ENCODE measurements at places on chromosomes 4 and X.

- DNase-seq = no peak
These were observed 3.3 kb downstream of the HTT start for GRCh38 chr4:3077796-3078195.

DNA sequence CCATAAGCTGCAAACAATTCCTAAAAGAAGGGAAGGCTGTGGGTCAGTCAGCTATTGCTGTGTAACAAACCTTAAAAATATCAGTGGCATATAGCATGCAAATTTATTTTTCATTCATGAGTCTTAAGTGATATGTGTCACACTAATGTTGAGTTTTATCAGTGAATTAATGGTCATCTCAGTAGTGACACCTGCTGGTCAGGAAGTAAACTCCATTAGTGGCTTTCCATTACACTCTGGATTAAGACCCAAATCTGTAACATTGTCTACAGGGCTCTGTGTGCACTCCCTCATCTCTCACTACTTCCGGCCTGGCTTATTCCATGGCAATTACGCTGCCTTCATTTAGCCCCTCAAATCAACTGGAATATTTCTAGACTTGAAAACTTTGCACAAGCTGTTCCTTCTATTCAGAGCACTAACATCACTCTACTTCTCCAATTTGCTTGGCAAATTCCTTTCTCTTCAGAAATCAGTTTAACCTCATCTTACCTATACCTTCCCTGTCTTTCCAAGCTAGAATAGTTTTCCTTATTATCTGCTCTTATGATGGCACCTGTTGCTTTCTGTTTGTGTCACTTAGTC lies 217.3 kb upstream of the TAPT1 start:
- no peak for DNase-seq

DNA sequence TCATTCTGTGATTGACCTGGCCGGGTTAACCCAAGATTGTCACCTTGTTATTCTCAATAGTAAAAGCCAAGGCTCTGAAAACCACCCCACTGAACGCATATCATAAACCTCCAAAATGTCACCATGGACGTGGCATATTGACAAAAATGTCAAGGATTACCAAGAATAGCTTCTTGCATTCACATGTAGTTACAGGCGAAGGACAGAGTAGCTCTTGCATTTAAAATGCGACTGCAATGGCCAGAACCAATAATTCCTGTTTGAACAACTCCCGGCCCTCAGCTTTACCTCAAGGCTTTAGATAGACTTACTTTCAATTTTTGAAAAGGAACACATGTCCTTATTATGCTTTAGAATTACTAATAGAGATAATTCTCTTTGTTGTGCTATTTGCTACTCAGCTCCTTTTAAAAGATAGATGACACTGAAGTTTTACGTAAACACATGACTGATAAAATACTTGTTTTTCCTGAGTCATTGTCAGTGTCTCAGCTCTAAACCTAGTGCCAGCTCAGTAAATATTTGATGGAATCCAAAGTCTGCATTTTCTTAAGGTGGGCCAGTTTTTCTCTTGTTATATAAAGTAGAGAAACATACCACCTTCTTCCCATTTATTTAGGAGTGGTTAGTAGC lies 66.3 kb downstream of the CLDN34 start:
- DNase-seq = no peak

DNA sequence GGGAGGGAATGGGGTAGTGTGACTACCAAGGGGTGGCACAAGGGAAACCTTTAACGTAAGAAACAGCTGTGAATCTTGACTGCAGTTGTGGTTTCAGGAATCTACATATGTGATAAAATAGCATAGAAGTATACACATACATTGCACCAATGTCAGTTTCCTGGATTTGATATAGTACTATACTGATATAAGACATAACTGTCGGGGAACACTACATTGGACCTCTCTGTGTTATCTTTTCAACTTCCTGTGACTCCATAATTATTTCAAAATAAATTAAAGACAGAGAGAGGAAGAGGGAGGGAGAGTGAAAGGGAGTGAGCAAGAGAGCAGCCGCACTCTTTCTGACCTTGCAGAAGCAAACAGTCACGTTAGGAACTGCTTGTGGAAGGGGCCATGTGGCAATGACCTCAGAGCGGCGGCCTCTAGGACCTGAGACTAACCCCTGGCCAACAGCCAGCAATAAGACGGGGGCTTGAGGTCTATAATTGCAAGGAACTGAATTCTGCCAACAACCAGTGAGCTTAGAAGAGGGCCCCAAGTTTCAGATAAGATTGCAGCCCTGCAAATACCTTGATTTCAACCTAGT lies 47.4 kb downstream of the NALF2 start:
- DNase-seq = no peak

DNA sequence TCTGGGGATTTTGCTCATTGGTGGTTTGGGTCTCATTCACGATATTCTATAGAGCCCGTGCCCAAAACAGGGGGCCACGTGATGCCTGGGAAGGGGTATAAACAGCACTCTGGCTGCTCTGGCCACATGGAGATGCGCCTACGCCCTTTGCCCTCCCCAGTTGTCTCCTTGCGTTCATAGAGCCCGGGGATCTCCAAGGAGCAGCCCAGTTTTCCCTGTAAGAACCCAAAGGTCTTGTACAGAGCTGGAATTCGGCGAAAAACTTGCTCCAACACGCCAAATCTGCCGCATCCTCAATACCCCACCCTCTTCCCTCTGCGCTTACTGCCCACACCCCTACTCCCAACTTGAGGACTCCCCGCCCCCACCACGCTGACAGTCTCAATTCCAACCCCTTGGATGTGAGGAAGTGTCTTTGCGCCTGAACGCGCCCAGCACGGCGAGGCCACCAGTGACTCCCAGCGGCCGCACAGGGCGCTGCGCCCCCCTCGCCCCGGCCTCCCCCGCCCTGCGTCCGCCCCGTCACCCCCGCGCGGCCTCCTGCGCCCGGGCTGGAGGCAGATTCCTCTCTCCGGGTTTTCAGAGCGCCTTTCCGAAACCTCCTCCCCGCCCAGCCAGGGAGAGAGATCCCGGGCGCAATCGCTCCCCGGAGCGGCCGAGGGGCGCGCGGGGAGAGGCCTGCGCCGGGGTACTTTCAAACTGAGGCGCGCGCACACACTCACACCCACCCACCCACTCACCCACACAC lies at the start of gene NHS:
TSS of gene NHS (plus strand) at position 582 of the 748 bp plus-strand sequence. CDS start 558 bp downstream, outside the sequence.
- DNase-seq = peak; percentile 87

GRCh38 chrX:85111347-85111746 lies 107.7 kb downstream of the APOOL start:
- DNase-seq = no peak

- peak; percentile 41 for DNase-seq
These were observed 21.9 kb upstream of the FAM47C start for GRCh38 chrX:36986231-36986630.

GRCh38 chr4:157363360-157363759 lies 142.8 kb downstream of the GRIA2 start:
- DNase-seq = no peak

DNA sequence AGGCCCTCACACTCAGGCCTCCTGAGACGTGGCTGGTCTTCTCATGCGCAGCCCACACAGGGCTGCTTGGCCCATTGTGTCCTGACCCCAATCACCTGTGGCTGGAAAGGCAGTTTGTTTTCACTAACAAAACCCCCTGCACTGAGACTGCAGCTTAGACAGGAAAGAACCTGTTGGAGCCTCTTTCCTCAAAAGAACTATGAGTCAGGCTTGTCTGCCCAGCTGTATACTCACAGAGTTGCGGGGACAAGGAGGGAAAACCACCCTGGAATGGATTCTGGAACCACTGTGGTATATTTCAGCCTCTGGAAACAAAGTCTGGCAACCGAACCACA lies 5.2 kb upstream of the TMEM156 start:
- DNase-seq = no peak

DNA sequence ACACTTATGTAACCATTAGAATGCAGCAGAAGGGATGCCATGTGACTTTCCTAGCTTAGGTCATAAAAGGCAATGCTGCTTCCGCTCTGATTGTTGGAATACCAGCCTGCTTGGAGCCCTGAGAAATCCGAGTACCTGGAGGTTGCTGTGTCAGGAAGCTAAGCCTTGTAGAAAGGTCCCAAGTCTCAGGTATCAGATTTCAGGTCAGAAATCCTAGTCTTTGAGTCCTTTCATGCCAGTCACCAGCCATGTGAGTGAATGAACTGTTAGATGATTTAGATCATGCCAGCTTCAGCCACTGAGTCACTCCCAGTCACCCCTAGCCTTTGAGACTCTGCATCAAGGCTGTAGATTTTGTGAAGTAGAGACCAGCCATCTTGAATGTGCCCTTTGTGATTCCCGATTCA lies 23.5 kb downstream of the RAP1GDS1 start:
- peak; percentile 80 for DNase-seq

DNA sequence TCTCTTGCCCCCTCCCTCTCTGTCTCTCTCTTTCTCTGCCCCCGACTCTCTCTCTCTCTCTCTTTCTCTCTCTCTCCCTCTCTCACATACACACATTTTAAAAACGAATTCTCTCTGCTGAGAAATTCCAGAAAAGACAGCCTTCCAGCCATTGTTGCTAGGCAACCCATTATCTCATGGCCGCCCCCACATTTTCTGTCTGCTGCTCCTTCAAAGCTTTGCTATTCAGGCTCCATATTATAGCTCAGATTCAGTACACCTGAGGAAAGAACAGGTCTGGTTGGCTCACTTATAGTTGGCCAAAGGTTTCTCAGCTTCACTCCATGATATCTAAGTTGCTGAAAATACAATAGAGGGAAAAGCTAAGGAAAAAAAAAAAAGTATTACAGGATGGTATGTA lies 174.4 kb upstream of the RADX start:
- DNase-seq = no peak

DNA sequence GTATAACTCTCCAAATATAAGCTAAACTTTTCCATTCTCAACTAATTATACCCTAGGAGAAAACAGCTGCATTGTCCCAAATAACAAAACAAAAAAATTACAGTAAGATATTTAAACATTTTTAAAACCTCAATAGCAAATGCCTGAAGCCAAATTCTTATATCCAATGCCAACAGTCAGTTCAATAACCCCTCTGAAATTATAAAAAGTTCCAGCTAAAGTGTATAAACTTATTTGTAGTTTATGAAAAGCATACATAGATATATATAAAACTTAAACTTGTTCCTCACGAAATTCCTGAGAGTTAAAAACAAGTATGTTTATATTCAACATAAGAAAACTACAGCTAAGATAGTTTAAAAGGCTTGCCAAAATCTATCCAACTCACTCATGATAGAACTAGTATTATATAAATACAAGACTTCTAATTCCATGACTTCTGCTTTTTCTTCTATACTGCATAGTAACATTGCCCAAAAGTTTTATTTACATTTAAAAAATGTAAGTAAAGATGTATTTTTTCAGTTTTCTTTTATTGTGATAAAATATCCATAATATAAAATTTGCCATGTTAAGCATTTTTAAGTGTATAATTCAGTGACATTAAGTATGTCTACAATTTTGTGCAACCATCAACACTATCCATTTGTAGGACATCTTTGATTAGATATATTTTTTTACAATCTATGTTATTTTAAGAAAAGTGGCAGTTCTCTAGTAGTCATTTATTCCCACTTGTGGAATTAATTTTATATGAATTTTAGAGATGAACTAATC lies 72.8 kb downstream of the PPA2 start:
- no peak for DNase-seq

DNA sequence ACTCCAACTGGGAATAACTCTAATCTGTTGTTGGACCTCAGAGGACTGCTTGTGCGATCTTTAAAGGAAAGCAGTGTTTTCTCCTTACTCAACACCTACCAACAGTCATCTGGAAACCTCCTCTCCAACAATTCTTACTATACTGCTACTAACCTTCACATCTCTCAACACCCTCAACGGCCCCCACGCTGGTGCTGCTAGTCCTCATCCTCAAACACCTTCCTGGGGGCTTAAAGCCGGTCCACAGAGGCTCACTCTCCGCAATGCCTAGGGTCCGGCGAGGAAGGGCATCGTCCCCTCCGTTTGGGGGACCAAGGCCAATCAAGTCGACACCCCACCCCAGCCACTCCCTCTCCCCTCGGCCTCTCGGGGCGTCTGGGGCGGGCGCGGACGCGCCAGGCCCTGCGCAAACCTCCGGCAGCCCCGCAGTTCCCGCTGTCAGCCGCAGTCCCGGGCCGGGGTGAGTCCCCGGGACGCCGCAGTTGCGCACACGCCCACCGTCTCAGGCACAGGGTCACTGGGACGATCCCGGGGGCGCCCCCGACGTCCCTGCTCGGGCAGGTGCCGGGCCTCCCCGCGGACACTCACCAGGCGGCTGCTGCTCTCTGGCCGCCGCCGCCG lies 418 bp downstream of the TAB3 start:
- no peak for DNase-seq

DNA sequence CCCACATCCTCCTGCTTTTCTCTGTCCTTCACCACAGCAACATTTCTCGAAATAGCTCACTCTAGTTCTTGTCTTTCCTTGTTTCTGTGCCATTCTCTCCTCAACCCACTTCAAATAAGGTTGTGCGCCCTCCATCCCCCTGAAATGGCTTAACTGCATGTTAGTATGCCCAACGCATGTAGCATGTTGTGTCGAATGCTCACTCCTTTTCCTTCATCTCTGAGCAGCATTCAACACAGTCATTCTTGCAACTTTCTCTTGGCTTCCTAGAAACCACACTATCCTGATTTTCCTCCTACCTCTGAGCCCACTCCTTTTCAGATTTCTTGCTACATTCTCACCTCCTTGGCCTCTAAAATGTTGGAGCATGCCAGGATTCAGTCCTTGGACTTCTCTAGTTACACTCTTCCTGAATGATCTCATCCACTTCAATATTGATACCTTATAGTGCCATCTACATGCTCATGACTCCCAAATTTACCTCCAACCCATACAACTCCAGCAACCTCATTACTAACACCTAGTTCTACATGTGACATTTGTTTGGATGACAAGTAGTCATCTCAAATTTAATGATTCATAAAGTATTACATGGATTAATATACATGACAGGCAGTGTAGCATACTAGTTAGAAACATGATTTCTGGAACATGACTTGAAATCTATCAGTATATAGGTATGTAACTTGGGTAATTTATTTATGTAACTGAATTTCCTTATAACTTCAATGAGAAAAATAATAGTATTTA lies 22.3 kb downstream of the RBMX start:
- DNase-seq = no peak

- no peak for DNase-seq
These were observed 1.7 kb upstream of the KCNE5 start for GRCh38 chrX:109626637-109627036.

DNA sequence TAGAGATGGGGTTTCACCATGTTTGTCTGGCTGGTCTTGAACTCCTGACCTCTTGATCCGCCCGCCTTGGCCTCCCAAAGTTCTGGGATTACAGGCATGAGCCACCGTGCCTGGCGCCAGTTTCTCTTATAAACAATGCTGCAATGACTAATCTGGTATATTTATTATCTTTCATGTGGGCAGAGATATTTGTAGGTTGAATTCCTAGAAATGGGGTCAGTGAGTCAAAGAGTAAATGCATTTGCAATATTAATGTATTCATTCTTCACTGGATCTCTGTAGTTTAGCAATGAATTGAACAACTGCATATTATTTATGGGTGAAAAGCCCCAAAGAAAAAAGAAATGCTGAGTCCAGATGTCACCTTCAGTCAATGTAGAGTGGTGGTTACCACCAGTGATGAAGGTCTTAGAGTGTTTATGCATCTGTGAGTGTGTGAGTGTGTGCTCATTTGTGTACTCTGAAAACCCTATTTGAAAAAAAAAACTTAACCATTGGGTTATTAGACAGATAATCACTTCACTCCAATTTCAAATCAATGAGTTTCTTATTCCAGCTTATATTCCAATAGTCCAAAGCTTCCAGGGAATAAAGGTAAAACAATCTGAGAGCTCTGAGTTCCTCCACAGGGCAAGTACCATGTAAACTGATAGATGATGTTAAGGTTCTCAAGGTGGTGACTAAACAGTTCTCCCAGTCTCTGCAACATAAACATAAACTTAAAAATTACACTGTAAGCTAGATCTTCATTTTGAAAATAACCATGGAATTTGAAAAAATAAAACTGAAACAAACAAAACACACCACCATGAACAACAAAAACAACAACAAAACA lies 22.6 kb upstream of the CD38 start:
- no peak for DNase-seq

Data from H9 (cell line).